AG10803 (cell line): ENCODE measurements at places on chromosomes 2 and 18.
A peak's percentile ranks its signal among the peaks of the same experiment; 100 is the strongest.

DNA sequence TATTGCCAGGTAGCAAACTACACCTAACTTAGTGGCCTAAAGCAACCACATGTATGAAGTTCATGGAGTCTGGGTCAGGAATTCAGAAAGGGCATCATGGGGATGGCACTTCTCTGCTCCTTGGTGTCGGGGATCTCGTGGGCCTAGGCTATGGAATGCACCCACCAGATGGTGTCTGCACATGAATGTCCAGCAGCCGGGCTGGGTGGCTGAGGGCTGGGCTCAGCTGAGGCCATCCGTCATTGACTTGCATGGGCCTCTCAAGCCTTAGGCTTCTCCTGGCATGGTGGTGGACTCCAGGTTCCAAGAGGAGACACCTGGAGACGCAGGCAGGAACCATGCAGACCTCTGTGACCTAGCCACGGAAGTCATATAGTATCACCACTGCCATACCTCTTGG is 26.0 kb upstream of the RPL31 start:
- no peak for DNase-seq

DNA sequence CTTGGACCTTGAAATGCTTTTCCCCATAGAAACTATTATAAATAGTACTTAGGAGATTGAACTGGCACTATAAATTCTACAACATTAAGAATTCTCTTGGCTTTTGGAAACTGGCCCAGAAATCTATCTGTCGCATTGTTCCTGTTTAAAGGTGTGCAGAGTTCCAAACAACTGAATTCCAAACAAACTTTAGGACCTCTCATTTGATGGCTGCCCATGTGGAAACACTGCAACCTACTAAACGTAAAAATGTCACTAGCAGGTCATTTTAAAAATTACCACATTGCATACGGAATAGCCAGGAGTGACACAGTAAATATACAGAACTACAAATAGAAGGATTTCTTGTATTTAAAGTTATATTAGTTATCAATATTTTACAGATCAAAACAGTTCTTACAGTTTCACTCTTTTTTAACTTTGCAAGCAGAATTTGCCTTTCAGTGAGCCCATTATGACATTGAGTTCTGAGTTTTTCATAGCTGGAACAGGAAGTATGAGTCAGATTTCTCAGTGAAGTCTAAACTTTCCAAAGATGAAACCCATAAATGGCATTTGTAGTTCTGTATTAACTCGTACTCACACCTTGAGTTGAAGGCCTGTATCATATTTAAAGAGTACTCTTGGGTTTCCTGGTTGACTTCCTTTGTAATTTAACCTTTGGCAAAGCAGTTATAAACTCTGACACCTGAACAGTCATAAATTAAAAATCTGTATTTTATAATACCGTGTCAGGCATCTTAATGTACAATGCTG is 142.3 kb upstream of the BOD1L2 start:
- peak; percentile 37 for DNase-seq

DNA sequence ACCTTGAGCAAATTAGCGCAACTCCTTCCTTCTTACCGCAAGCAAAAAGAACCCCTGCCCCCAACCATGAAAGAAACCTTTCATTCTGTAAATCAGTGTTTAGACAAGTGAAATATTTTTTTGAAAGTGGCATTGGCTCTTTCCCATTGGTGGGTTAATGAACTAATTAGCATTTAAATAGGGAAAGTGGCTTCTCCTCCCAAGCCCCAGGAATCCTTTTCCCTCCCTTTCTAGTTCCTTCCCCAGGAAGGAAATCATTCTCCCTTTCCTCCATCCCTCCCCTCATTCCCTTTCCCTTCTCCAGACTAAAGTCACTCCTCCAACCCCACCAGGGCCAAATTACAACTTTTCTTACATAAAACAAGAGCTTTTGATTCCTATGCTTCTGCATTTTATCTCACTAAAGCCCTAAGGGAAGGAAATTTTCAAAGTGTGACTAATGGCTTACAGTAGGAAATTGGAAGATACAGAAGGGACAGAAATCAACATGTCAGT is 22.9 kb upstream of the TYMS start:
- DNase-seq = no peak

GRCh38 chr2:119422360-119423107 is 9.1 kb upstream of the TMEM37 start:
- no peak for DNase-seq

DNA sequence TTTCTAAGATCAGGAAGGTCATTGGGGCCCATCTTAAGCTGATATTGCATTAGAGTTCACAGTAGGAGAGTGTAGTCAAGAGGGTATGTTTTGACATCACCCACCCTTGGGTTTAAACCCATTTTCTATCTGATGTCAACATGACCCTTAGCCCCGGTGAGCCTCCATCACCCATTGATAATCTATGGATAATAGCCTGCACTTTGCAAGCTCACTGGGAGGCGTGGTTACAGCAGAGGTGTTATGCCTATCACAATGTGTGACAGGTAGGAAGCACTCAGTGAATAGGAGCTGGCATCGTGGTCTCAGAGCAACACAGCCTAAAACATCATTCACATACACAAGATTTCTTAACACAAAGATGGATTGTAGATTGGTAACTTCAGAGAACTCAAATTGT is 21.3 kb downstream of the IL18RAP start:
- DNase-seq = no peak

- DNase-seq = peak; percentile 74
These were observed 3.6 kb downstream of the ARID5A start for GRCh38 chr2:96540136-96540535.

DNA sequence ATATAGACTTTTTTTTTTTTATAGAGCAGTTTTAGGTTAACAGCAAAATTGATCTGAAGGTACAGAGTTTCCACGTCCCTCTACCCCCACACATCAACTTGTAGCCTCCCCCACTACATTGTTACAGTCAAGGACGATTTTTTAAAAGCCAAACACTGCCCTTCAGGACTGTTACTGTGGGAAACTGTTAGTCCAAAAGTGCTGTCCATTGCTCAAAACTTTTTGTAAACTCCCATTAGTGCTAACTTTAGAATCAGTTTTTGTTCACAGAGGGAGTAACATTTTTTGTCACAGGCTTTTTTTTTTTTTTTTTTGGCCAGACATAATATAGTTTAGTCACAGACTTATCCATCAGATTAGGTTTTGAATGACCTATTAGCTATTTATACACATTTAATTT is 24.1 kb downstream of the ELP2 start:
- peak; percentile 35 for DNase-seq

GRCh38 chr2:178506101-178506500 is 25.8 kb downstream of the PLEKHA3 start:
- DNase-seq = peak; percentile 49

DNA sequence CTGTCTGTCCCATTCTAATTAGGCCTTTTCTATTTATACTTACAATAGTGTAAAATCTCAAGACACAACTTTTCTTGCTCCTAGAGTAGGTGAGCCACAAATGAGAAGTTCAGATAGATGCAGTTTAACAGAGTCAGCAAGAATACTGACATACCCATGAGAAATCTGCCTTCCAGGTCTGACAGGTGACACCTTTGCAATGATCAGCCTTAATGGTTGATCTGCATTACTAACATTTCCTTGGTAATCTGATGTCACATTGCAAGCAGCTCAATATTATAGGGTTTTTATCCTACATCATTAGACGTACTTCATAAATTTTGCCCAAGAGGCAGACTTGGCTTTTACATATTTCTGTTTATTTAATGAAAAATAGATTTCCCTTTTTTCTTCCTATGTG is 359.3 kb upstream of the VWC2L start:
- DNase-seq = no peak

DNA sequence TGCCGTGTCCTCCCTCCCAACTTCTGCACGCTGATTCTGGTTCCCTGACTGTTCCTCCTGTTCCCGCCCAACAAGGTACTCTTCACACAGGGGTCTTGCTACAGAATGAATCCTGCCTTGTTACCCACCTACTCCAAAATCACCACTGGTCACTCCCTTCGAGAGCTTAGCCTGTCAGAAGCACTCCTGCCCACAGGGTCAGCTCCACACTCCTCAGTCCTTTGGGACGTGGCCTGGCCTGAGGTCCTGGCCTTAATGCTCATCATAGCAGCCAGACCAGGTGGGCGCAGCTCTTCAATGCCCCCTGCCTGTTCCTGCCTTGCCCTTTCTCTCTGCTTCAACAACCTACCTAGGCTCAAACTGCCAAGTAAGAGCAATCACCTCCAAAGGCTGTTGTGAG is 27.8 kb upstream of the ID2 start:
- DNase-seq = no peak

- peak; percentile 87 for DNase-seq
These were observed 44.9 kb downstream of the DYSF start for GRCh38 chr2:71498261-71498701.

DNA sequence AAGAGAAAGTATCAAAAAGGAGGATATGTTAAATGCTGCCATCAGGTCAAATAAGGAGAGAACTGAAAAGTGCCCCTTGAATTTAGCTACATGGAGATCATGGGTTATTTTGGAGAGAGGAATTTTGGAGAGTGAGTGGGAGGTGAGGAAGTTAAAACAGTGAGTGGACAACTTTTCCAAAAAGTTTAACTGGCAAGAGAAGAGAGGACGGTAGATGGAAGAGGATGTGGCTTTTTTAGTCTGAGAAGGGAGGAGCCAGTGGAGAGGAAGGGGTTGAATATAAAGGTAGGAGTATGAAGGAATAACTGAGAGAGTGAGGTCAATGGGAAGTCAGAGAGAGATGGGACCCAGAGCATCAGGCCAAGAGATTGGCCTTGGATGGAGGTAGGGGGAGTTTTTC is 62.5 kb upstream of the NFE2L2 start:
- DNase-seq = no peak

DNA sequence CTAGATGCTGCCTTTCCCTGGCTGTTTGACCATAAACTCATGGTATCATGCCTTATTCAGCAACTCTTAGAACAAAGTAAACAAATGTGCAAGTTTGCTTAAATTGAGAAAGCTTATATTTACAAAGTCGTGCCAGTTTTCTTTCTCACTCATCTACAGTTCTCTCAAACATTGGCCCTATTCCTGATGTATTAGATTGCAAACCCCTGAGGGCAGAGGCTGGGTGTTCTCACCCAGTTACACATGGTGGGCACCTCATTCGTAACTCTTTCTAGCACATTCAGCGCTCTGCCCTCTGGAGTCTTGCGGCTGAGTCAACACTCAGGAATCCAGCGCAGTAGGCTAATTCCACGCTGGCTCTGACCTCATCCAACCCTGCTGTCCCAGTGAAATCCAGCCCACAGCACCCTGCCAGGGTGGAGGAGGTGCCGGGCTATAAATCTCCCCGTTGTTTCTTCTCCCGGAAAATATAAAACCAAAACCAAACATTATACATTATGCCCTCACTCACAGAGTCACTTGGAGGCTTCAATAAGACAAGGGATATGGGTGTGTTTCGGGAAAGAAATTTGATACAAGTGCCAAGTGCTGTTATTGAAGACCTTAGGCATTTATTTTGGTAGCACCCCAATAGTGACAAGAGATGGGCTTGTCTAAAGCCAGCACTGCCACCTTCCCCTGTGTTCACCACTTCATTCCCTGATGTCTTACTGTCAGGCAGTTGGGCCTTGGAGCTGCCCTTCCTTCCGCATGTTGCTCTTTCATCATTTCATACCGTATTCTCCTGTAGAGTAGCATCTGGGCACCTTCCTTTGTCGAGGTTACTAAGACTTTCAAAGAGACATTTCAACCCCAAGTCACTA is 287.4 kb downstream of the PRKCE start:
- DNase-seq = peak; percentile 96

GRCh38 chr18:6661692-6662415 is 67.7 kb upstream of the ARHGAP28 start:
- DNase-seq = no peak

GRCh38 chr2:191638802-191639172 is 39.1 kb upstream of the NABP1 start:
- no peak for DNase-seq

DNA sequence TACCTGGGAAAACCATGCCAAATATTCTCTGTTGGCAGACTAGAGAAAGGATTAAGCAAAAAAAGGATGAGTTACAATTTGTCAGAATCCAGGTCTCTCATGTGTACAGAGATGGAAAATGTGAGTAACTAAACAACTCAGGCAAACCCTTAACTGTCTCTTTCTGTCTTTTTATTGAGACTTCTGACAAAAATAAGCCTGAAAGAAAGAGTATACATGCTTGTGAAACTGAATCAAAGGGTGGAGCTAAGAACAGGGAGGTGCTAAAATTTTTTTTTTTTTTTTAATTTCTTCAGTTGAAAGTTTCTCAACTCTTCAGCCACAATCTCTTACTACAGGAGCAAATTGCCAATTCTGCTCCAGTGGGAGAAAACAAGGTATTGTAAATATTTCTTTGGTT is at the start of gene SERPINB10:
SERPINB10 (plus strand) TSS at position 295 of the 400 bp plus-strand sequence. CDS start 7,553 bp downstream, outside the sequence.
- DNase-seq = no peak

- no peak for DNase-seq
These were observed 392.3 kb downstream of the GALNT13 start for GRCh38 chr2:154264024-154264423.

DNA sequence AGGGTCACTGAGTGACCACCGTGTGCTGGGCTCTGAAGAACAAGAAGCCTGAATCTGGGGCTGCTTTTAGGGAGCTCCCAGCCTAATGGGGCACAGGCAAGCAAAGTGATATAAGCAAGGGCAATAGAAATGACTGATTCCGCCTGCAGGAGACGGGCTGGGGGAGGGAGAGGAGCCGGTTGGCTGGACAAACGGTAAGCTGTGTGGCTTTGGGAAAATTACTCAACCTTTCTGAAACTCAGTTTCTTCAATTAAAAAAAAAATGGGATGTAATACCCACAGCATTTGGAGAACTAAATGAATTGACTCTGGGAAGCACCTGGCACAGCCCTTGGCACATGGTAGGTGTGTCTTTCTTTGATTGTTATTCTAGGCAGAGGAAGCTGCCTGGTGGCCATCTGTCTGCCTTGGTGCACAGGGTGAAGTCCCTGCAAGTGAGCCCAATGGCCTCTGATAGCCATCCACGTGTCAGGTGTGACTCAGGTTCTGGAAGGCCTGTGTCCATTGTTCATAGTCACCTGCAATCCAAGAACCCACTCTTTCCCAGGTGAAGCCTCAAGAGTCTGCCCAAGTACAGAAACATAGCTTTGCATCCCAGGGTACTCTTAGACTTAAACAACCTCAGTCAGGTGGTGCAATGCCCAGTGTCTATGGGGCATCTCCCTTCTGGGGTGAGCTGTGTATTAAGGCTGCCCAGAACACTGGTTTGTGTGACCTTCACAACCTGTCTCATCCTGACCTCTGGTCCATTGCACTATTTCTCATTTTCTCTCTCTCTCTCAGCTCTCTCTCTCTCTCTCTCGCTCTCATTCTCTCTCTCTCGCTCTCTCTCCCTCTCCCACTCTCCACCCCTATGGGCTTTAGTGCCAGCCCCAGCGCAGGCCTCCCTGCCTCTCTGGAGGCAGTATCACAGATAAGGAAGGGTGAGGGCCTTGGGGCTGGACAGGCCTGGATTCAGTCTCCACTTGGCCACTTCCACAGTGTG is 30.0 kb upstream of the NTSR2 start:
- no peak for DNase-seq
